Stimulated activated CD8-positive, alpha-beta memory T cell treated with anti-CD3 and anti-CD28 coated beads, Interleukin-7, amount 100 ng/mL, for 4 hours (primary cell): ENCODE measurements at places on chromosomes 1 and 21.
A peak's percentile ranks its signal among the peaks of the same experiment; 100 is the strongest.

DNA sequence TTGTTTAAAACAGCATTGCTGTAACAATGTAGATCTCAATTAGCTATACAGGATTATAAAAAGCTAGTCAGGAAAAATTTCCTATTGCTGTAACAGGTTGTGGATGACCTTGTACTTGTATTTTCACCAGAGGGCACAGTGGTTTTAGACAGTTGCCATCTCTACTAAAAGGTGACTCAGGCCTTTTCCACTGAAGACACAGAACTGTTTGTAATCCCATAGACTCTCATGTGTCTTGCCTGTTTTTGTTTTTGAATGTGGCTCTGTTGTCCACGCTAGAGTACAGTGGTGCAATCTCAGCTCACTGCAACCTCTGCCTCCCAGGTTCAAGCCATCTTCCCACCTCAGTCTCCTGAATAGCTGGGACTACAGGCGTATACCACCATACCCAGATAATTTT is 5.9 kb downstream of the MTFR1L start:
- no peak for DNase-seq

- DNase-seq, result no peak
Observed at GRCh38 chr1:106747232-106747631, 309.2 kb upstream of the PRMT6 start.

DNA sequence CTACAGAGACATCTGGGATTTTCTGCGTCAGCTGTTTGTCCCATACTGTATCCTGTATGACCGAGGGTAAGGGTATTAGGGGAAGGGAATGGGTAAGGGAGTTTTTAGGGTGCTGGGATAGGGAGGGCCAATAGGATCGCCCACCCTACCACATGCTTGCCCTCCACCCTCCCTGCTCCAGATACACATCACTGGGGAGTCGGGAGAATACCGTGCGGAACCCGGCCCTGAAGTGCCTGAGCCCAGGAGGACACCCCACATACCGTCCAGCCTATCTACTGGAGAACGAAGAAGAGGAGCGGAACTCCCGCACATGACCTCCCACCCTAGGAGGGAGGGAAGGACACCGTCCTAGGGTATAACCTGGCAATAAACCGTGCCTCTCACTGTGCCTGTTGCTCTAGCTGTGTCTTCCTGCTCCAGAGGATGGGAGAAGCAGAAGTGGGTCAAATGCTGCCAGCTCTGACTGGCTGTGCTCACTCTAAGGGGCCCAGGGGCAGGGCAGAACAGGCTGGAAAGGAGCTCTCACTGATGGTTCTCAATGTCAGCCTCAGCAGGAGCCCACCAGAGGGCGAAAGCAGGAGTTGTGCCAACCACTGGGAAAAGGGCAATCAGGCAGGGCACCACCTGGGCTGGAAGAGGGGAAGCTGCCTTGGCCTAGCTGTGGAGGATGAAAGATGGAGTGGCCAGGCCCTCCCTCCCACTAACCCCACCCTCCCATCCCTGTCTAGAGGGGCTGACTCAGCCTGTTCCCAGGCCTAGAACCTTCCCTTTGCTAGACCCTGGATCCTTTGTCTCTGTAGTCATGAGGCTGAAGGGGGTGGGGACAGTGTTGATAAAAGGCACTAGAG is 440 bp upstream of the LENEP start:
- no peak for DNase-seq

DNA sequence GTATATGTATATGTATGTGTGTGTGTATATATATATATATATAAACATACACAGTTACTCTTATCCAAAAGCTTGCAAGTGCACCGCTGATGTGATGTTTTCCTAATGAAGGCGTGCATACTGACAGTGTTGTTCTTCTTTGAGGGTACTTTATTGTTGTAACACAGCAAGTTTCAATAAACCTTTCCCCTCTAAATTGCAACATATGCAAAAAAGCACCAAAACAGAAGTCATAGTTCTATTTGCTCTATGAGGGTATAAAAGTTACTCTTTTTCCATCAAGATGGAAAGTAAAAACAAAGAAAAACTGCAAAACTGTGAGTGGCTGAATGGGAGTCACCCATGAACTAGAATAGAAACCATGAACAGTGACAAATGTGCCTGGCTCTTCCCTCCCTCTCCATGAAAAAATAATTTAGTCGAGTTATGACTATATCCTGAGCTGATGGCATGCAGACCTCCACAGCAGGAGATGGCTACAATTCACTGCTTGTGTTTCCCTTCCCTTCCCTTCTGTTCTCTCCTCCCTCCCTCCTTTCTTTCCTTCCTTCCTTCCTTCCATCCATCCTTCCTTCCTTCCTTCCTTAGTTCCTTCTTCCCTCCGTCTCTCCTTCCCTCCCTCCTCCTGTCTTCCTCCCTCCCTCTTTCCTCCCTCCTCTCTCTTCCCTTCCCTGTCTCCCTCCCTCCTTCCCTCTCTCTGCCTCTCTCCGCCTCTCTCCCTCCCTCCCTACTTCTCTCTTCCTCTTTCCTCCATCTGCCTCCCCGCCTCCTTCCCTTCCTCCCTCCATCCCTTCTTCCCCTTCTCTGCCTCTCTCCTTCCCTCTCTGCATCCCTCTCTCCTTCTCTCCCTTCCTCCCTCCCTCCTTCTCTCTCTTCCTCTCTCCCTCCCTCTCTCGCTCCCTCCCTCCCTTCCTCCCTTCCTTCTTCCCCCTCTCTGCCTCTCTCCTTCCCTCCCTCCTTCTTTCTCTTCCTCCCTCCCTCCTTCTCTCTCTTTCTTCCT is 220.7 kb upstream of the POU3F1 start:
- no peak for DNase-seq

DNA sequence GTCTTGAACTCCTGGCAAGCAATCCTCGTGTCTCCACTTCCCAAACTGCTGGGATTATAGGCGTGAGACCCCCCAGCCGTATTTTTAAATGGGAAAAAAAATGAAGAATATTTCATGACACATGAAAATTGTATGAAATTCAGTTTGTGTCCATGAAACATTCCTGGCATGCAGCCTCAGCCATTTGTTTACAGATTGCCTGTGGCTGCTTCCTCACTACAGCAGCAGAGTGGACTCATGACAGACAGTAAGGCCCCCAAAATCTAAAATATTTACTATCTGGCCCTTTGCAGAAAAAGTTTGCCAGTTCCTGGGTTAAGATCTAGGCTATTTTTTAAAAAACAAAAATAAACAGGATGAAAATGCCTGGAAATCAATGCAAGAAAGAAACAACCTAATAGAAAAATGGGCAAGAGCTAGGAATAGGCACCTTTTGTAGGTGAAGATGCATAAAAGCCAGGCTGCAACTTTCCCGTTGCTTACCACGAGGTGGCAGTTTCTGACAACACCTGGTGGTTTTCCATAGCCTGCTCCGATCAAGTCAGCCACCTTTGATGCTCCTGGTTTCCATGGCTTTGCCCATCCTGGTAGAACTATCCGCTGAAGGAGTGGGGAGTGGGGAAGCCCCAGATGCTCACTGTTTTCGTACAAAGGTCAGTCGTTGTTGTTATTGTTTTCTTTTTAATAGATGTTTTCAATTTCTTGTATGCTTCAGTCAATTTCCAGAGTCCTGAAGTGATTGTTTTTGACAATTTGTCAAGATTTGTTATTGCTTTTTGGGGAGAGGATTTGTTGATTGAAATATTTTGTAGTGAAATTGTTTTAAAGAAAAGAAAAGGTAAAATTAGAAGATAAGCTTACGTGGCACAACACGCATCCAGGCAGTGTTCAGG is 24.3 kb downstream of the UBE2Q1 start:
- no peak for DNase-seq

GRCh38 chr1:198529414-198529813 is 11.1 kb downstream of the ATP6V1G3 start:
- DNase-seq, result no peak

- peak; percentile 9 for DNase-seq
Observed at GRCh38 chr1:212256369-212256768, 28.8 kb upstream of the PPP2R5A start.

- no peak for DNase-seq
Observed at GRCh38 chr1:14970115-14970798, 183.3 kb upstream of the TMEM51 start.

DNA sequence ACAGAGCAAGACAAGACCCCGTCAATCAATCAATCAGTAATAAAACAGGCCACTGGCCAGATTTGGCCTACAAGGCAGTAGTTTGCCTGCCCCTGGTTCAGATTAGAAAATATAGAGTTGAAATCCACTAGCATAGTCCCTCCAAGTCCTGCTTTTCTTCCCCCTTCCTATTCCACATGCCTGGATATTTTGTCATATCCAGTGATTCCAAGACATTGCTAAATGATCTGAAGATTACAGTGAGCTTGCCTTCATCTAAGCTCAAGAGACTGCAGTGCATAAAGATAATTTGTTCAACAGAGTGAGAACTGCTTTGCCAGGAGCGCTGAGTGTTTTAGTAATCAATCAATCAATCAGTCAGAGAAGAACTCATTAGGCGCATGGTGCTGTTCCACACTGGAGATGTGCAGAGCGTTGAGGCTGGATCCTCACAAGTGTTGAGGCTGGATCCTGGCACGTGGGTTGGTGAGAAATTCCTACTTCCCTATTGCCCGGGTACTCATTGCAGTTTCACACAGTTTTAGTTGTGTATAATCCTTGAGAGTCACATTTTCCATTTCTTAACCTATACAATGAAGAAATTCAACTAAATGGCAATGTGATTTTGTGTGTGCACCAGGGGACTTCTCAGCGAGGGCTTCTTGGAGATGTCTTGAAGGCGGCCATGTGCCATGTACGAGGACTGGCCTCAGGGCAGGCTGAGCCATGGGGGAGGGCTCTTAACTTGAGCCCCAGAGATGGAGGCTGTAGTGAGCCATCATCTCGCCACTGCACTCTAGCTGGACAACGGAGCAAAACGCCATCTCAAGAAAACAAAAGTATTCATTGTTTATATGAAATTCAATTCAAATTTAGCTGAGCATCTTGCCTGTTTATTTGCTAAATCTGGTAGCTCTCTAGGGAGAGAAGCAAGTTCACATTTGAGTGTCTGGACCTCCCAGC is 76.3 kb downstream of the TOMM20 start:
- DNase-seq, result no peak

- DNase-seq, result no peak
Observed at GRCh38 chr1:217136895-217137205, 413.6 kb upstream of the ESRRG start.

DNA sequence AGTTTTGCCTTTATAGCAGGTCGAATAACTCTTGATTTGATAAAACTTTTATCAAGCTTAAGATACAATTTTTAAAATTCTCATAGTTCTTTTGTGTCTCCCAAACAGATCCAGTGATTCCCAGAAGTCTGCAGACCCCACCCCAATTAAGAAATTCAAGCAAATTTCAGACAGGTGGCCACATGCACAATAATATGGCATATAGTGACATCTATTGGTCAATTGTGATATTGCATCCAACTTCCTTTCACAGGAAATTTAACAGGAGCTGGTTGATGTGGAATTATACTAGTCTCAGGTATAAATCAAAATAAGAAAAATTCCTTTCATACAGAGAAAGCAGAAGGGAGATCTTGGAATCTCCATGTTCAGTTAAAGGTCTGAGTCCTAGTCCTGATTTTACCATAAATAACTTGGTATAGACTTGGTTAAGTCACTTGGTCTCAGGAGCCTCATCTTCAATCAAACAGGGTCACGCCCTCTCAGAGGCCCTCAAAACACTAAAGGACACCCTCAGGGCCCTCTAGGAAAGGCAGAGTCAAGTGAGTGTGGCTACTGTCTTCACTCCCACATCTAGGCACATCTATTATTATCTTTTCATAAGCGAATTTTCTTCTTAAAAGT is 24.1 kb downstream of the PIGM start:
- no peak for DNase-seq

- no peak for DNase-seq
Observed at GRCh38 chr1:183600136-183600535, 9.9 kb upstream of the NCF2 start.

- no peak for DNase-seq
Observed at GRCh38 chr1:171355727-171356126, 41.7 kb downstream of the FMO4 start.

DNA sequence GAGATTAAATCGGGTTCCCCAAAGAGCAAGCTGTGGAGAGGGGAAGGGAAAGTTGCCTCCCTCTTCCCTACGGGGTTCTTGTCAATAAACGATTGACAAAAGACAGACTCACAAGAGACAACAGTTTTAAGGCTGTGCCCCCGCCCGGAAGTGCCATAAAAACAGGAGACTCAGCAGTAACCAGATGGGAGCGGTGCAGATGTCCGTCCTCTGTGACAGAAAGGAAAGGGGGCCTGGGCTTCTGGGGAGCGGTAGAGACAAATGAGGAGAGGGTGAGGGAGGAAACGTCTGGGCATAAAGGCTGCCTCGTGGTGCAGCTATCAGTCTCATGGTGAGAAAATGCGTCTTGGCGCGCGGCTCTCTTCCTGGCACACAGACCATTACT is 5.9 kb downstream of the TP73 start:
- no peak for DNase-seq

GRCh38 chr21:23401278-23401677 is 2206.0 kb downstream of the MRPL39 start:
- no peak for DNase-seq

DNA sequence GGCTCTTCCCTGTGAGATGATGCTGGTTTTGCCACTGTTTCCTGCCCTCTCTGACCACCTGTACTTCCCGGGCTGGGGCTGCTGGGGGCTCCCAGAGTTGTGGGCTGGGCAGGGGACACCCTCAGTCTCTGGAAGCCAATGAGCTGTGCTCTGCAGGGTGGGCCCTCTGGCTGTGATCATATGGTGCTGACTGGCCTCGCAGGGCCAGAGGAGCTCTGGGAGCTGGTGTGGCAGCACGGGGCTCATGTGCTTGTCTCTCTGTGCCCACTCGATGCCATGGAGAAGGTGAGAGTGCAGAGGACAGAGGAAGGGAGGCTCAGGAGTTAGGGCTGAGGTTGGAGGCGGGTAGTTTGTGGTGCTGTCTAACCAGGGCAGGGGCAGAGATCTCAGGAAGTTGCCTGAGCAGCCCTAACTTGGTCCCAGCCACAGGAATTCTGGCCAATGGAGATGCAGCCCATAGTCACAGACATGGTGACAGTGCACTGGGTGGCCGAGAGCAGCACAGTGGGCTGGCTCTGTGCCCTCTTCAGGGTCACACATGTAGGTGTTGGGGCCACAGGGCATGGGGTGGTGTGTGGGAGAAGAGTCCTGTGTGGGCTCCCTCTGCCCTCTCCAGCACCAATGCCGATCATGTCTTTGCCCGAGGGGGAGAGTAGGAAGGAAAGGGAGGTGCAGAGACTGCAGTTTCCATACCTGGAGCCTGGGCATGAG is 5.7 kb upstream of the LGR6 start:
- no peak for DNase-seq

GRCh38 chr1:165954940-165955339 is 127.5 kb downstream of the UCK2 start:
- no peak for DNase-seq

DNA sequence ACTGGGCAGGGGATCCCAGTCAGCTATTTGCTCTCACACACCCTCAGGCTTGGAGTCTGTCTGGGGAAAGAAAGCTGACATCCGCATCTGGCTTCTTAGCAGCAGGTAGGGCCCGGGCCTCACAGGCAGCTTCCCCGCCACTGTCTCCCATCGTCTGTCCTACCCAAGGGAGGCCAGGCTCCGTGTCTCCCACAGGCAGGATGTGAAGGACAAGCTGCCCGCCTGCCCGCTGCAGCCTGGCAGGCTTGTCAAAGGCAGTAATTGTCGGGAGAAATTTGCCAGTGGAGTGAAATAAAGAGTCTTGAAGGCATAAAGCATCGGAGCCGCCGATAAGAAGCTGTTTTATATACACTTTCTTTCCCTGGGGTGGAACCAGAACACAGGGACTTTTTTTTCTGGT is 44.0 kb upstream of the DISP3 start:
- DNase-seq, result no peak
